EL (cell line): ENCODE measurements at places on chromosomes 7 and 10.

- DNase-seq = no peak
Observed at GRCh38 chr10:24750695-24751094, 27.0 kb upstream of the ARHGAP21 start.

DNA sequence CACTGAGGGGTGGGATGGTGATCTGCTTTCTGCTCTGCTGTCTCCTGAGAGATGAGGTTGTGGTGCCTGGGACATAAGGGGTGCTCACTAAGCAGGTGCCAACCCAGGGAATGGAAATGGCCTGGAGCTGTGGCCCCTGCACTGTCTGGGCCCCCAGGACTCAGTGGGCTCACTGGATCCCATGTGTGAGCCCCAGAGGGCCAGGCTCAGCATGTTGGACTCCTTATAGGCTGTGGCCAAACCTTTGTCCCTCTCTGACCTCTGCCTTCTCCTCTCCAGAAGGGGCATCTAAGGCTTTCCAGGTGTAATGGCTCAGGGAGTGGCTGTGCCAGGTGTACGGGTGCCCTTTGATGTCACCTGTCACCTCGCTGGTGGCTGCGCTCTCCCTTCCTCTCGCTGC, 56.4 kb downstream of the NEUROG3 start:
- no peak for DNase-seq

GRCh38 chr10:63829573-63830149, 308.5 kb downstream of the REEP3 start:
- no peak for DNase-seq

DNA sequence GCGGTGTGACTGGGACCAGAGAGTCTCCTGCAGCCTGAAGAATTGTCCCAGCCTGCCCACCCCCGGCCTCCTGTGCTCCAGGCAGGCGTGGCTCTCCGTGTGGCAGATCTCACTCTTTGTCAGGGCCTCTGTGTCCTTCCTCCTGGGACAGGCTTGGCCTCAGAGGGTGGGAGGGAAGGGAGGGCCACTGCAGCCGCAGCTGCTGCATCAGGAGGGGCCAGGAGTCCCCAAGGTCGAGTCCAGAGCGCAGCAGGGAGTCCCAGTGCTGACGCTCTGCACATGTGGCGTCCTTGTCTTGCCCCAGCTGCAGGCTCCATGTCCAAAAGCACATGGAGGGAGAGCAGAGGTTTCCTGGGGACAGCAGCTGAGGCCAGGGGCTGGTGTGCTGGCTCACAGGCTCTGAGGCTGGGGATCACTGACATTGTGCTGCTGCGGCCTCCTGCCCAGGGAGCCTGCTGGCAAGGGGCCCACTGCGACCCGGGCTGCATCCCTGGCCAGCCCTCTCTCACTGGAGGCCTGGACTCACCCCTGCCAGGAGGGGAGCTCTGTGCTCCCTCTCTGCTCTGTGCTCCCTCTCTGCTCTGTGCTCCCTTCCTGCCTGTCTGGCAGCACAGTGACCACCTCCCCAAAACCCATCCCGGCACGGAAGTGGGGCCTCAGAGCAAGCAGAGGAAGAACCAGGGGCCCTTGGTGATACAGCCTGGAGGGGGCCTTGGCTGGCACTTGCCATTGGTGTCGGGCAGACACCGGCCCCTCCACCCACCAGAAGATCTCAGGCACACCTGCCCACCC, 114.6 kb upstream of the RET start:
- no peak for DNase-seq

DNA sequence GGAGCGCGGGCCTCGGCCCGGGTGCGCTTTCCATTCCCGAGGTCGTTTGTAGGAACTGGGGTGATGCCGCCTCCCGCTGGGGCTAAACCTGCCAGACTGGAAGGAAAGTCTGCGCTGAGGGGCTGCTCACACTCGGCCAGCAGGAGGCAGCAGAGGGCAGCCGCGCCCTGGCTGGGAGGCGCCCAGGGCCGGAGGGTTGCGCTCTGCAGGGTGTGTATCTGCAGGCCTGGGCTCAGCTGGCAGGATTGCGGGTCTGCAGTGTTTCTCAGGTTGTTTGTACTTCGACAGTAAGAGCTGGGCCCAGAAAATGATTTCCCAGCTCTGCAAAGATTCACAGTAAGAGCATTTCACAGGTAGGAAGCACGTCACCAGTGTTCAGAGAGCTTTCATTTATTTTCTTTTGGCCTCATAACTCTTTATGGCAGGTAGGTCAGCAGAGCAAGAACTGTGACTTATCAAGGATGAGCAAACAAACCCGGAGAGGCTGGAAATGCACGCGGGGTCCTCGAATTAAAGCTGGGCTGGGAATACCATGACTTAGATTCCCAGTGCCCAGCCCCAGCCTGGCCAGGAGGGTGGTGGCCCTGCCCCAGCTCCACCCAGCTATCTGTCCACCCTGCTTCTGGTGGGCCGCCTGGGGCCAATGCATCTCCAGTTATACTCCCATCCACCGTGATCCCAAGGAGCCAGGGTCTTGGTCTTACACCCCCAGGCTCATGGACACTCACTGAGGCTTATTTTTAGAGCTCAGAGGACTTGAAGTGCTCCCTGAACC, 15.2 kb upstream of the PPP2R2D start:
- DNase-seq = peak; percentile 57

DNA sequence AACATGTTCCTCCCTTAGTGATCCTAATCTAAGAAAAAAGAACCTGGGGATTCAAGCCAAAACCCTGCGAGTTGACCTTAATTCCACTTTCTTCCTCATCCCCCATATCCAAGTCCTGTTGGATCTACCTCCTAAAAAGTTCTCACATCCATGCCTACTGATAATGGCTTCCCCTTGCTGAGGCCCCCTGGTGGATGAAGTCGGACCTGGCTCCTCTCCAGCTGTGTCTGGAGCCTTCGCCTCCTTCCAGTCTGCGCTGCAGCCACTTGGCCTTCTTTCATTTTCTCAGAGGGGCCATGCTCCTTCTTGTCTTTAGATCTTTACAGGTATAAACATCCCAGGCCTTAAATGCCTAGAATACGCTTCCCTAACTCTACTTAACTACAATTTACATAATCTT, 8.1 kb downstream of the PDE1C start:
- peak; percentile 72 for DNase-seq

GRCh38 chr10:119642556-119643111, 8.5 kb upstream of the BAG3 start:
- DNase-seq = no peak

DNA sequence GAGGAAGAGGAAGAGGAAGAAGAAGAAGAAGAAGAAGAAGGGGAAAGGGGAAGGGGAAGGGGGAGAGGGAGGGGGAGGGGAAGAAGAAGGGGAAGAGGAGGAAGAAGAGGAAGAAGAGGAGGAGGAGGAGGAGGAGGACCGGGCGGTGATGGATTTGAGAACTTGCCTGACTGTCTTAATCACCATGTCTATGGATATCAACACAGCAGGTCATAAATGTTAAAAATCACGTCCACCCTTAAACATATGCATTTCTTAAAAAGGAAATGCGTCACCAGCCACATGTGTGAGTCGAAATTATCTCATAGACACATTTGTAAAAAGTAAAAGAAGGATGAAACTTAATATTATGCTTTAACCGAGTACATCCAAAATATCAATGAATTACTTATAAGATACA, 42.1 kb upstream of the INSIG1 start:
- no peak for DNase-seq

GRCh38 chr7:151599401-151600227, 79.9 kb upstream of the RHEB start:
- DNase-seq = peak; percentile 95

DNA sequence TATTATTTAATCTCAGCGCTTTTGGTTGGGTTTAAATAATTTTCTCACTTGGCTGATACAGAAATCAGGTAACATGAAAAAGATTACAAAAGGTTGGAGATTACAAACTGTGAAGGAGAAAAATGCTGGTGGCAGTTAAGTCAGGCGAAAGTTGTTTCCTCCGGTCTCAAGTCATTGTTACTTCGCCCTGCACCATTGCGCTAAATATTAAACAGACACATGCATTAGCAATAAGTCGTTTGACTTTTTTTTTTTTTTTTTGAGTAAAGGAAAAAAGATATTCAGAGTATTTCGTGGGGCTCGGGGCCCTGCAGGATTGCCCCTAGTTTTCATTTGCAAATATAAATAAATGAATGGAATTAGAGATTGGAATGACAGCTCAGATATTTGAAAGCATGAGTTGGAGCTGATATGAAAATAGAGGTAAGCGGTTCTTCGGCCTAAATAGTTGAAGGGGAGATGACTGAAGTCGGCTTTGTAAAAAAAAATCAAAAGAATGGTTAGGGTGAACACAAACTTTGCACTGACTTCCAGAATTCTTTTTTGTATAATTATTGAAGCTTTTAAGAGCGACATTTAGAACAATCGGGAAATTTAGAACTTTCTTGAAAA, 914 bp downstream of the SDHAF3 start:
- peak; percentile 9 for DNase-seq

GRCh38 chr10:102121739-102122372, 1.7 kb upstream of the LDB1 start:
- DNase-seq = no peak

DNA sequence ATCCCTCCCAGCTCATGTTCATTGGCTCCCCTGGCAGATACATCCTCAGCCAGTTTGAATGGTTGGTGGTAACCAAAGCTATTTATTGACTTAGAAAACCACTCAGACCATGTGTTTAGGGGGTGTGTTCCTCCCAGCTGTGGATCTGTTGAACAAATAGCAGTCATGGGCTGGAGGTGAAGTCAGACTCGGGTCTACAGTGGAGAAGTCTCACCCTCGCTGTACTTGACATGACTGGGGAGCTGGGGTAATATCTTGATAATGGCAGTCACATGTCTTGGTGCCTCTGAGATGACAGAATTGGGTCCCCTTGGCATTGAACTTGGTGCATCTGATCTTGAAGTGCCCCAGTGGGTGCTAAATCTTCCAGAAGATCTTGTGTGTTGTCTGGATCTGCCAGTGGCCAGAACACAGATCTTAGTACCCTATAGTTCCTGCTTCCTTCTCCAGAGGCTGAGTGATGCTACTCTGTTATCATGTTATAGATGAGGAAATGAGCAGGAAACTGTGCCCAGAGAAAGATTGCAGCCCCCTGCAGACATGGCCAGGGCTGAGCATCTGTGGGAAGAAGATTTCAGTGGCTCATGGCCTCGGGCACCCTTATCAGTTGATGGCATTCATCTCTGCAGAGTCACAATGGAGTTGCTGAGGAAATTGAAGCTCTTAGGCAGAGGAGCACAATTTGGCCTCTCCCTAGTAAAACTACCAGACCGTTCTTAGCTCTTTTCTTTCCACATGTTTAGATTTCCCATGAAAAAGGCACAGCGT, 50.4 kb downstream of the ADRA2A start:
- DNase-seq = no peak

GRCh38 chr7:16599860-16600259, 45.7 kb downstream of the ANKMY2 start:
- DNase-seq = no peak

DNA sequence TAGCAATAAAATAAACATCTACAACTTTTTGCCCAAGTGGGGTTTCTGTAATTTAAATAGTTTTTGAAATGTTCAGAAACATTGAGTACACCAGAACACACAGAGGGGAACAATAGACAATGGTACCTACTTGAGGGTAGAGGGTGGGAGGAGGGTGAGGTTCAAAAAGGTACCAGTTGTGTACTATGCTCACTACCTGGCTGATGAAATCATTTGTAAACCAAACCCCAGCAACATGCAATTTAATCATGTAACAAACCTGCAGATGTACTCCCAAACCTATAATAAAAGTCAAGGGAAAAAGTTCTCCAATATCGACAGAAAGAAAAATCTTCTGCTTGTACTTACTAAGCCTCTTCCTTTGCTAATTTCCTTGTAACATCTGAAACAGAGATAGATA, 4.2 kb upstream of the TES start:
- no peak for DNase-seq

DNA sequence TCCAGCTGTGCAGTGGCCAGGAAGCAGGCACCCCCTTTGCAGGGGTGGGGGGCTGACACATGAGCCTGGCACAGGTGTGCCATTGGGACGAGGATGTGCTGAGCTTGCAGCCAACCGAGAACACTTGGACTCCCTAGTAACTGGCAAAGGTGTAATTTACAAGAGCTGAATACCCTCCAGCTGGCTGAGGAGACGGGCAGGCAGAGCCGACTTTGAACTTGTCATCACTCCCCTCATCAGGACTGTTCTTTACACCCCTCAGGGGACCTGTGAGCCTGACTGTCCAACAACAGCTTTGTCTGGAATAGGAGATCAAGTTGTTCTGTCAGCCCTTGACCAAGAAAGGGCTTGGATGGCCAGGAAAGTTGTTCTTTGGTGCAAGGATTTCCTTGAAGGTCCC, 61.2 kb downstream of the CDH23 start:
- DNase-seq = no peak

DNA sequence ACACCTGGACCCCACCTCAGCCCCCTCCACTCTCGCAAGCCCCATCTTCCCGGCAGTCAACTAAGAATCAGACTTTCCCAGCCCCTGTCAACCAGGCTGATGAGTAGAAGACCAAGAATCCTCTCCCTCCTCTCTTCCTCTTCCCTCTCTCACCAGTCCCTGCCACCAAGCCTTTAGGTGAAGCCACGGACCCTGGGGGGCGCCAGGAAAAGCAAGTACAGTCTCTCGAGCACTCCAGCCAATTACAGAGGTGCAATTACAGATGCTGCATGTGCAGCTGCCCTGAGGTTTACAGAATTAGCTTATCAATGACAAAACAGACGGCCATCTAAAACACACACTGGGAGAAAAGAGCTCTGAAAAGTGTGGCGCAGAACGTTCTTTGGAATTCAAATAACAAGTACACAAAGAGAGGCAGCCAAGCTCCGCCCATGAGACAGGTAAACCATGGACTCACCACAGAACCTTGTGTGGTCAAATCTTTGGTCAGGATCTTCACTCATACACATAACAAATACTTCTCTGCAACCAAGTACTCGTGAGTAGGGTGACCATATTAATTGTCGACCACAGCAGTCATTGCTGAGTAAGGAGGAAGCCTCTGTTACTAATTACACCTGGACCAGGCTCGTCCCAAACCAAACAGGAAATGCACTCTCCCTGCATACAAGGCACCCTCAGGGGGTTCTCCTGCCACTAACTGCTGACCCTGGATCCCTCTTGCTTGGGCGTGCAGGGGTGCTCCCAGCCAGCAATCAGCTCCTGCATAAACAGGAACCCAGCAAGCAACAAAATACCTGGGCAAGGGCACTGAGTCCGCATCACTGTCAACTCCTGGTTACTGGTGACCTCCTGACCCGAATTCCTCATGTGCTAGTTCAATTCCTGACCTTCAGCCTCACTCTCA, 189.2 kb downstream of the FAM107B start:
- DNase-seq = no peak

DNA sequence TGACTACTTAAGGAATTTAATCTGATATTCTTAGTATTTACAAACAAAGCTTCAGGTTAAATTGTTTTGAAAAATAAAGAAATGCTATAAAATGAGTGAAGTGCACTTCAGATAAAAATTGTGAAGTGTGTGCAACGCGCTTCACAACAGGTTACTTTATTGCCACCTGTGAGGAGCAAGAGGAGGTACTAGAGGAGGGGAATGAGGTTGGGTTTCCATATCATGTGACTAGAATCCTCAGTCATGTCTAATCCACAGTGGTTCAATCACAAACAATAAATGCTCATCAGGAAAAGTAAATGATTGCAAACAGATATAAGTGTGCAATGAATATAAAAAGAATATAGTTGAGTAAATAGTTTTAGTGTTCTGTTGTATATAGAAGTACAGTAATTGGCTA, 34.5 kb upstream of the CD36 start:
- no peak for DNase-seq
